ENCODE measurements at places on chromosomes 16 and 17.

GRCh38 chr16:16004314-16004749 lies 54.9 kb downstream of the ABCC1 start:
- peak; percentile 68 for DNase-seq

GRCh38 chr17:4503283-4504025 lies 4.8 kb downstream of the SPNS2 start:
- DNase-seq = no peak

GRCh38 chr17:27403480-27404005 lies 52.7 kb upstream of the KSR1 start:
- DNase-seq = no peak

DNA sequence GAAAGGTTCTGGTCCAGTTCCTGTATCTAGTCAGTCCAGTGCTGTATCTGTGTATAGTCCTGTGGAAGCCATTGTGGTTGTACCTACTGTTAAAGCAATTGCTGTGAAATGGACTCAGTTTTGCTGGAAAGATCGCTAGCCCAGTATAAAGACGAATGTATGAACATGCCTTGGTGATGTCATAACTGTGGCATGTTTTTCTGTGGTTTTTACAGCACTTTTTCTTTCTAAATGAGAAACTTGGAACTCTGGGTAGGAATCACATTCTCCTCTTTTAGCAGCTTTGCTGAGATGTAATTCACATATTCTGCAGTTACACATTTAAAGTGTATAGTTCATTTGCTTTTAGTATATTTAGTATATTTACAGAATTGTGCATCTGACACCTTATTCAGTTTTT lies 58.1 kb downstream of the MAP2K4 start:
- no peak for DNase-seq

- DNase-seq = no peak
Observed at GRCh38 chr17:32847977-32848376, 28.9 kb downstream of the MYO1D start.

DNA sequence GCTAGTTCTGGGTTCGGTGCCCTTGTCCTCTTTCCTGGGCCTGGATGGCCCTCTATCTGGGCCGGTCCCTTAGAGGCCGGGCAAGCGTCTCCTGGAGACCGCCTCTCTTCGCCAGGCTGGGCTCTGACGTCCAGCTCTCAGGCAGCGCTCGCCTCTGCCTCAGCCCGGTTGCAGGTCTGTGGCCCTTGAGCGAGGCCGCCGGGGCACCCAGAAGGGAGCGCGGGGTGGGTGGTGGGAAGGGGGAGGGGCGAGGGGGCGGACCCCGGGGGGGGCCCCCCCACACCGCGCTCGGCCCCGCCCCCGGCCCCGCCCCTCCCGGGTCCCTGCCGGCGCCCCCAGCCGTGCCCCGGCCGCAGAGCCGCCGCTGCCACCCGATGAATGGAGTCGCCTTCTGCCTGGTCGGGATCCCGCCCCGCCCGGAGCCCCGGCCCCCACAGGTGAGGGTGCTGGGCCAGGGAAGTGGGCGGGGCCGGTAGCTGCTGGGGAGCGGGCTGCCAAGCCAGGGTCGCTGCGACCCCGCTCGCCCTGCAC lies at the start of gene ARHGAP23:
Gene ARHGAP23 (plus strand): TSS at position 353 of the 531 bp plus-strand sequence. CDS start 22 bp downstream, at position 375.
- peak; percentile 80 for DNase-seq

GRCh38 chr17:76151896-76152454 lies 10.9 kb upstream of the FOXJ1 start:
- DNase-seq = no peak

DNA sequence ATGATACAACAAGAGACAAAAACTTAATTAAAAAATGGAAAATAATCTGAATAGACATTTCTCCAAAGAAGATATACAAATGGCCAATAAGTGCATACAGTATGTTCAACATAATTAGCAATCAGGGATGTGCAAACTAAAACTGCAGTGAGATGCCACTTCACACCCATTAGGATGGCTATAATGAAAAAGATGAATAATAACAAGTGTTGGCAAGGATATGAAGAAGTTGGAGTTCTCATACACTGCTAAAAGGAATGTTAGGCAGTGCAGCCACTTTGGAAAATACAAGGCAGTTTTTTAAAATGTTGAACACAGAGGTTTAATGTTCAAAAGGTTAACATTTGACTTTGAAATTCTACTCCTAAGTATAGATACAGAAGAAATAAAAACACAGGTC lies 69.8 kb downstream of the PCTP start:
- DNase-seq = no peak

- DNase-seq = no peak
Observed at GRCh38 chr16:86256995-86257394, 253.3 kb upstream of the FOXF1 start.

DNA sequence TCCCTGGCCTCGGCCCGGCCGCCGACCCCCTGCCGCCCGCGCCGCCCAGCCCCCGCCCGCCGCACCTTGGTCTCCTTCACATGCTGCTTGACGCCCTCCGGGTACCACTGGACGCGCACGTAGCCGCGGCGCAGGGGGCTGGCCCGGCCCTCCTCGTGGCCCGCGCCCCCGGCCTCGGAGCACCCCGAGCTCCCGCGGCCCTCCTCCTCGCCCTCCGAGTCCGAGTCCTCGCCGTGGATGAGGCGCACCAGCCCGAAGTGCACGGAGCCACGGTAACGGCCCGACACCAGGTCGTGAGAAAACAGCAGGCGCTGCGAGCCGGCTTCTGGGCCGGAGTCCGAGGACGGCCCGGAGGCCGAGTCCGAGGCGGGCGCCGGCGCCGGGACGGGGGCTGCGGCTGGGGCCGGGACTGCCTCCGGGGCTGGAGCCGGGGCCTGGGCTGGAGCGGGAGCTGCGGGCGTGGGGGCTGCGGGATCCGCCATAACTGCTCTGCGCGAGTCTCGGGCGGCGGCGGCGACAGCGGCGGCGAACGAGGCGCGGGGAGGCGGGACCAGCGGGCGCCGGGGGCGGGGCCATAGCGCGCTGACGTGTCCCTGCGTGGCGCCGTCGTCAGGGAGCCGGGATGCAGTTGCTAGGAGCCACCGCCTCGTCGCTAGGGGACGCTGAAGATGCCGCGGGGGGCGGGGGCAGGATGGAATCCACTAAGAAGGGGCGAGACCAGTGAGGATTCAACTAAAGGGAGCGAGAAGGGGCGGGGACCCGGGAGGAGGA lies at the start of gene UBE2O:
Gene UBE2O (minus strand): TSS at position 493 of the 771 bp plus-strand sequence. CDS start 11 bp downstream, at position 482.
- DNase-seq = peak; percentile 97

GRCh38 chr17:30103921-30104320 lies 12.7 kb upstream of the NSRP1 start:
- DNase-seq = no peak

DNA sequence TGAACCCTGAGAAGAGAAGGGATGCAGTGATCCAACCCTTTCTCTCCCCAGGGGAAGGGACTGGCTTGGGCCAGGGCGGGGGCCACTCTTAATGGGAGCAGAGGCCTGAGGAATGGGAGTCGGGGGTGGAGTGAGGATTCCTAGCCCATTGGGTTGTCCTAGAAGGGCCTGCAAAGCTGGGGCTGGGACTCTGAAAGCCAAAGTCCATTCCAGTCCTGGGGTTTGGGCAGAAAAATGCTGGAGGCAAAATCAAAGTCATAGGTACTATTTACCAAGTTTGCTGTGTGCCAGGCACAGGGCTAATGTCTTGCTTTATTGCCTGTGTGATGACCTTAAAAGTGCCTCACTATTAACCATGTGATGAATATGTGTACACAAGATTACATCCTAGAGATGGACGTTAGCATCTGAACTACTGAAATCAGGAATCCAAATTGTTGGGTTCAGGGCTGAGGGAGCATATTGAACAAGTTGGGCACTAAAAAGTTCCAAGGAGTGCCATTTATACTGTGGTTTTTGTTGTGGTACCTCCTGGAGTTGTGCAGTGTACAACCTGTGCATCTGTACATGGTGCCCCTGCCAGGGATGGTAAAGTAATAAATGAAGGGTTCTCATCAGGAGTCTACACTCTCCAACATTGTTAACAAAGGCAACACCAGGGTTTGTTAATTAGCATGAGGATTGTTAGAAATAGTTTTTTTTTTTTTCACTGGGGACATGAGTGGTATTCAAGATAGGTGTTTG lies 84.4 kb upstream of the NKD1 start:
- peak; percentile 48 for DNase-seq

DNA sequence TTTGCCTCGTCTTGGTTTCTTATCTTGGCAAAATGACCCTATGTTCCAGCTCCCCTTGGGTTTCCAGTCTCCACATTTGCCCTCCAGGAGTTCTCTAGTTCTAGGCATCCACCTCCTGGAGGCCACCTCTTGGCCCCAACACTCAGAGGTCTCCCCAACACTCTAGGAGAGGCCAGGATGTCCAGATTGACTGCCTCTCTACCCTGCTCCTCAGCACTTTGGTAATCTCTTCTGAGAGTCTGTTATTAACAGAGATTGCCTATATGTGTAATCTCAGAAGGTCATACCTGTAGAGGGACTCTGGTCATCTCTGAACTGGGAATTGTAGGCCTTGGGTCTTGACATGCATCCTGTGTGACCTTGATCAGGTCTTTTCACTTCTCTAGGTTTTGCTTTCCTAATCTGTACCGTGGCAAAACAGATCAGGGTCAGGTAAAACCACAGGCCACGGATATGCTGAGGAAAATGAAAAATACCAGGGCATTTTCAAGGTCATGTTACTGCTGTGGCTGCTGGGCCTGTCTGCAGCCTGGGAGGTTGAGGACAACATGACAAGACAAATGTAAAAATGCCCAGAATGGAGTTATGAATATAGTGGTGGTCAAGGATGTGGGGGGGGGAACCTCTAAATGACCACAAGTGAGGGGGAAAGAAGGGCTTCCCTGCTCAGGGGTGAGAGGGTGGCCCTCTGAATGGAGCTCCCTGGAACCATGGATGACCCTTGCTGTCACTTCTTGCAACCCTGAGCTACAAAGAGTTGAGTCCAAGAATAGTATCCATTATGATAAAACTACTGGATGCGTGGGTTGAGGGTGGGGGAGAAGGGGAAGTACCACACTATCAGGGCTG lies 5.0 kb upstream of the CCL4L2 start:
- DNase-seq = no peak

DNA sequence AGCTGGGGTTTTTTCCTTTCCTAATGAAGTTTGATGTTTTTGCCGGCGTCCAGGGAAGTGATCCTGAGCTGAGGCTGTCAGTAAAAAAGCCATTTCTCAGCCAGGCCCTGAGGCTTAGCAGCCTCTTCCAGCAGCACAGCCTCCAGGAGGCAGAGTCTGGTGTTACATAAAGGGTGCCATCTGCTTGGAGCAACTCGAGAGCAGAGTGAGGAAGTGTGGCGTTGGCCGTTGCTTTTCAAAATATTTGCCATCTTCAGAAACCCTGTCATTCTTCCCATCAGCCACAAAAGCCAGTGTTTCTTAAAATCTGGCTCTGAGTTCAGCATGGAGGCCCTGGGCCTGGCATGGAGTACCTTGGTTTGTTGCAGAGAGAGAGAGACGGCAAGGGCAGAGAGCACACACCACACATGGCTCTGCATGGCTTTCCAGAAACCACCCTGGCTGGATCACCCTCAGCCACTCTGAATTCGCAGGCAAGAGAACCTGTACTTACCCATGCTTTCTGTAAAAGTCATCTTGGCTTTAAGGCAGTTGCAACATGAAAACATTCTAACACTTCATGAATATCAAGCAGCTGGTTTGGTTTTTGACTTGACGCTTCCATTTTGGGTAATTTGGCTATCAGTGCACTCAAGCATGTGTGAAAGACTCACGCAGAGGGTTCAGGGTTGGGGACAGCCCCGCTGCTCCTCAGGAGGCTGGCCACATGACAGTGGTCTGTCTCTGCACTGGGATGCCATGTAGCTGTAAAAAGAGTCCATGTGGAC lies 21.0 kb downstream of the PMM2 start:
- DNase-seq = no peak

DNA sequence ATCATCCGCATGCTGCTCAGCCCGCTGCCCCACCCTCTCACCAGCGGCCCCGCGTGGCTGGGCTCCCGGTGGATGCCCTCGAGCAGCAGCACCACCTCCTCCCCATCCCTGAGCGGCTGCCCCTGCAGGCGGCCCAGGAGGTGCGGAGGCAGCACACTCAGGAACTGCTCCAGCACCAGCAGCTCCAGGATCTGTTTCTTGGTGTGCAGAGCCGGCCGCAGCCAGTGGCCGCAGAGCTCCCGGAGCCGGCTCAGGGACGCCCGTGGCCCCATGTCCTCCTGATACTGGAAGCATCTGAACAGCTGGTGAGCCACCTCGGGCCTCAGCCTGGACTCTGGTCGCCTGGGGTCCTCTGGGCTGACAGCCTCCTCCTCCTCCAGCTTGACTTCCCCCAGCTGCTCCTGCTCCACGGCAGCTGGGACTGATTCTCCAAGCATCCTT lies 6.6 kb downstream of the ZSCAN10 start:
- DNase-seq = no peak

DNA sequence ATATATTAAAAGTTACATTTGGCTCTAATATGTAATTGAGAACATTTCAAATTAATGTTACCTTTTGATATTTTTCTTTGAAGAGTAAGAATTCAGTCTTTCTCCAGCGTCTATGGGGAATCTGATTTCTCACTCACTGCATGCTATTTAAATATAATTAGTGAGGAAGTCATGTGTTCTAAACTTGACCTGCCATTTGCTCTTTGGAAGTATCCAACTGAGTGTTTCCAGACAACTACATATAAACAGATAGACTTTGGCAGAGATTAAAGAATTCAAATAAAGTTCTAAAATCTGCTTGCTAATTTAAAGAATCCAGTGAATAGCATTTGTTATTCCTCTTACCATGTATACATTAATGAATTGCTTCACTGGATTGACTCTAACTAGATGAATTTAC lies 23.5 kb downstream of the OMG start:
- DNase-seq = peak; percentile 11
